ENCODE measurements at places on chromosomes 11 and 22.

- DNase-seq: no peak
Observed at GRCh38 chr11:83572581-83573496, 286.7 kb upstream of the CCDC90B start.

DNA sequence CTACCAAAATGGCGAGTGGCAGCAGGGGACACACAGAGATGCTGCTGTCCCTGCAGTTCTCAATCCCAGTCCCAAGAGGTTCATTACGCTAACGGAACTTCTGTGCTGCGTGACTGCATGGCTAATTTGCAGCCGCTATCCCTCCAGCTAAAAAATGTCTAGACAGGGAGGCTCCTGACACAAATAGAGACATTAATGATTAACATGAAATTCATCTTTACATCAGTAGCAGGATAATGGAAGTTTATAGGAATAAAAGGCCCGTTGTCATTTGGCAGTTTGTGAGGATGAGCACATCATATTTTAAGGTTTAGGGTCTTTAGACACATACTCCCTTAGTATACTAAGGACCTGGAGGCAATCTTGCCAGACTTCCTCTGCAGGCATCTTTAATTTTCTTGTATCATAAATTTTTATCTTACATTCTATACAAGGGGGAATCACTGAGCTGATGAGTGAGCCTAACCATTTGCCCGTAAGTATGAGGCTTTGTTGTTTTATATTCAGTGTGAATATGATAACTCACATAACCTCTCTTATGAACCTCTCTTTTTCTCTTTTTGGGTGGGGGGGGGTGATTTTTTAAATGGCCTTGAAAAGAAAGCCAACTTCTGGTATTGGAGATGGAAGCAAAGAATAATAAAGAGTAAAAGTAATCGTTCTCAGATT, 99.8 kb upstream of the OR9G4 start:
- no peak for DNase-seq

- no peak for DNase-seq
Observed at GRCh38 chr11:78737891-78738290, 163.2 kb upstream of the NARS2 start.

DNA sequence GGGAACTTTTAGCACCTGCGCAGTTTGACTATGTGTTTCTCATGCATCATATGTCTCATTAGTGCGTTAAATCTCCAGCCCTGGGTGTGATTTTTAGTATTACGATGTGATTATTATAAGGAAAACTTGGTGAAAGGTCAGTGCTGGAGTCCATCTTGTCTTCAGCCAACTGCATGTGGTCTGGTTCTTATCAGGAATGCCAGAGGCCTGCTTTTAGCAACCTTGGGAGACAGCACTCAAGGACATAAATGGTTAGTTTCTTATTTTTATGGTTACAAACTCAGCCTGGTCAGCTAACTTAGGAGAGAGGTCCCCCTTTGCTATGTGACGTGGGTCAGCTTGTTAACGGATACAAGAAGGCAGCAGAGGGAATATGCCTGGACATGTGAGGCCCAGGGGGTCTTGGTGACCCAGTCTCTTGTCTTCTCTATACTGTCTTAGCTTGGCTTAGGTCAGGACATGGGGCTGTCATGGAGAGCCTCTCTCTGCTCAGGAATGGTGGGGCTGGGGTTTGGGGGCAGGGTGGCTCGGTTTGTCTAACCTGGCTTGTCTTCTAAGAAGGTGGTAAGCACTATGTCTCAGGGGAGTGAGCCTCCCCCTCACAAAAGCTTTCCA, 21.5 kb downstream of the KCTD21 start:
- no peak for DNase-seq

DNA sequence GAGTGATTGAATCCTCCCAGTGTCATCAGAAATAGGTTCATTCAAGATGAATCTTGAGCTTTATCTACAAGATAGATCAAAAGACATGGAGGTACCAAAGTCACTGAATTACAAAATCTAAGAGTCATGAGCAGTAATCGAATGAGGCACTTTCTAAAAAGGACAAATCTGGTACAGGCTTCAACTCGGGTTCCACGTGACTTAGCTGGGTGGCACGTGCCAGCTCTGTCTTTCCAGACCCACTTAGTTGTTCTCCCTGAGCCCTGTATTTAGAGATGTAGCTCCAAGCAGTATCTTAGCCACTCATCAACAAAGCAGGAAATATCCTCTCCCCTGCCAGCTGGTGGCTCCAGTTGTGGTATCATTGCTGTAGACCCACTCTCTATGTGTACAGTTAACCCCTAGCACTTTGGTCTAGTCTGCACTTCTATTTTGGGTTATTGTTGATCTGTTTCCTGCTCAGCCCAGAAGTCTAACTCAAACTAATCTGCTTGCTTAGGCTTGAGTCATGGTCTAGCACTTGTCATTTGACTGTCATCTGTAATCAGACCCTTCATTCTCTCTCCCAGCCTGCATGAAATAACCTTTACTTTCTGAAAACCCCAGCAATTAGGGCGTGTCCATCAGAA, 528.7 kb downstream of the ETS1 start:
- DNase-seq: no peak

- DNase-seq: no peak
Observed at GRCh38 chr11:111707039-111707690, 59.0 kb downstream of the PPP2R1B start.

DNA sequence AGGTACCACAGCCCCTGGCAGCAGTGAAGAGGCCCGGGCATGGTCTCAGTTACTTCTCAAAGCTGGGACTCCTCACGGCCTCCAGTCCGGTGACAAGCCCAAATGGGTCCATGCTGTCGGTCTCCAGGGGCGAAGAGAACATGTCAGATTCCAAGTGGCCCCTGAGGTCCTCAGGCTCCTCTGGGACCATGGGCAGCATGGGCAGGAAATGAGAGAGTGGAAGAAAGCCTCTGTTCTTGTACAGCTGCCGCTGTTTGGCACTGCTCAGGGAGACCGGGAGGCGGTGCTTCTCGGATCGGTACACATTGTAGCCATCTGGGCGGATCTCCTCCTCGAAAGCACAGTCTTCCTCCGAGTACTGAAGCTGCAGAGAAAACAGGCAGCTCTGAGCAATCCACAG, 4.6 kb downstream of the FGF19 start:
- DNase-seq: peak; percentile 70

DNA sequence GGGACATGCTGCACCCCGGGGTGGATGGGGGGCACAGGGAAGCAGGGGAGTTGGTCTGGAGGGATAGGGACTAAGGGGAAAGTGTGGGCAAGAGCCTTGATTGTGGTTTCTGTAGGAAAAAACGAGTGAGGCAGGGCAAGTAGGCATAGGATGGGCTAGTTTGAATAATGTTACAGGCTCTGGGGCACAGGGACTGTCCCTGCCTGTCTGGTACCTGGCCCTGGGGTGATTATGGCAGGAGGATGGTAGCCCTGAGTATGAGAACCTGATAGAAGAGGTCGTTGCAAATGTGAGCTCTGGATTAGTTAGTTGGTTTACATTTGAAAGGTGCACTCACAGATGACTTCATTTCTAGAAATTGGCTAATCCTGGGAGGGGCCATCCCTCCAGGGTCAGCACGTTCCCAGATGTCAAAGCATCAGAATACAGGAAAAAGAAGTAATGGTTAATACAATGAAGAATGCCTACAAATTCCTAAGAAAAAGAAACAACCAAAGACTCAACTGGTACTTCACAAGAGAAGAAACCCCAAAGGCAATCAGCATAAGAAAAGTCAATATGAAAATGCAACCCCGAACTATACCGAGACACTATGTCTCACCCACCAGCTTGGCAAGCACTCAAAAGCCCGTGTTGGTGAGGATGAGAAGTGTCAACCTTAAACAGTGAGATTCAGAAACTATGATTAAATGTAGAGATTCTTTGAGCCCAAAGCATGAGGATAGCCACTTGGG, 11.3 kb upstream of the SMIM38 start:
- DNase-seq: no peak

DNA sequence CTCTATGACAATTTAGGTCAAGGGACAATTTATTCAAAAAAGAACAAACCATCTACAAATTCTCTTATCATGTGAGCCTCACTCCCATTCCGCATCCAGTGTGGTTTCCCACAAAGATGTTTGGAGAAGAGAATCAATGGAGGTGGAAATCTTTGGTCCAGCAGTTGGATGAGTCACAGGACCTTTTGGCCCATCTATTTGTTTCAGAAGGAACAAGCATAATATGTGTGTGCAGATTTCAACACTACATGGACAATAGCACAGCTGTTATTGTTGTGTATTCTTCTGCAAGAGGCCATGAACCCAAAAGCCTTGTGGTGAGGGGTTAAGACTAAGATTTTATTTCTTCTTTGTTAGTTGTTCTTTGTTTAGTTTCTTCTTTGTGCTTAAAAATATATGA, 61.6 kb downstream of the OR10A6 start:
- no peak for DNase-seq

GRCh38 chr11:3983101-3983500, 111.5 kb upstream of the RRM1 start:
- DNase-seq: no peak

DNA sequence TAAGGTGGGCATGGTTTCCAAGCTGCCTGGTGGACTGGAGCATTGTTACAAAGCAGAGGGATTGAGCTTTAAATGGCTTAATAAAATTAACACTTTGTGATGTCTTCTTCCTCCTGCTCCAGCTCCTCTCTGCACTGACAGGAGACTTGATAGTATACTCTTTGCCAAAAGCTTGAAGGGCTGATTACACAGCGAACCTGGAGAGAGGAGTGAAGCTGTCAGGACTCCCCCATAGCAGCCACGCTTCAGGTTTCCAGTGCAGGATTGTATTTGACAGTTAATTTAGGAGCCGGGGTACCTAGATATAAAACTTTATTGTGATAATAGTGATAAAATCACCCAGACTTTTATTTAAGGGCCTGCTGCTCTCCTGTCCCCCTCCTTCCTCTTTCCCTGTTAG, 50.0 kb downstream of the TRIM44 start:
- DNase-seq: no peak

DNA sequence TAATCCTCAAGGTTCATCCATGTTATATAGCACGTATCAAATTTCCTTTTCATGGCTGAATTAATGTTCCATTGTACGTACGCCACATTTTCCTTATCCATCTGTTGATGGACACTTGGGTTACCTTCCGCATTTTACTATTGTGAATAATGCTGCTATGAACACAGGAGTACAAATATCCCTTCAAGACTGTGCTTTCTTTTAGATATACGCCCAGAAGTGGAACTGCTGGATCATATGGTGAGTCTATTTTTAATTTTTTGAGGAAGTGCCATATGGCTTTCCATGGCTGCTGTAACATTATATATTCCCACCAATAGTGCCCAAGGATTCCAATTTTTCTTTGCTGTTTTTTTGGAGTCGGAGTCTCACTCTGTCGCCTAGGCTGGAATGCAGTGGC, 6.0 kb downstream of the MRPL40 start:
- DNase-seq: no peak

DNA sequence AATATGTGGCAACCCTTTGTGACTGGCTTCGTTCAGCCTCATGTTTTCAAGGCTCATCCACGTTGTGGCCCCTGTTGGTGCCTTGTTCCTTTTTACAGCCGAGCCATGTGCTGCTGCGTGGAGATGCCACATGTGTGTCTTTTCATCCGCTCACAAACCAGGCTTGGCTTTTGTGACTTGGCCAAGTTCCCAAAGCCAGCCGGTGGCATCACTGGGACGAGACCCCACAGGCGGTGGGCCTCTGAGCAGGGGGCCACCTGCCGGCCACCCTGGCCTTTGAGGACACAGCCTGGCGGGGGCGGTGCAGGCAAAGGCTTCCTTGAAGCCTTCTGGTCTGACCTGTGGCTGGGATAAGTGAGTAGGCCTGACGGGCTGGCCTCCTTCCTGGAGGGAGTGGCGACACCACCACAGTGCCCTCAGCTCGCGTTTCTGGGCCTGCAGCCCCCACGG, 10.5 kb downstream of the GRK2 start:
- peak; percentile 72 for DNase-seq

DNA sequence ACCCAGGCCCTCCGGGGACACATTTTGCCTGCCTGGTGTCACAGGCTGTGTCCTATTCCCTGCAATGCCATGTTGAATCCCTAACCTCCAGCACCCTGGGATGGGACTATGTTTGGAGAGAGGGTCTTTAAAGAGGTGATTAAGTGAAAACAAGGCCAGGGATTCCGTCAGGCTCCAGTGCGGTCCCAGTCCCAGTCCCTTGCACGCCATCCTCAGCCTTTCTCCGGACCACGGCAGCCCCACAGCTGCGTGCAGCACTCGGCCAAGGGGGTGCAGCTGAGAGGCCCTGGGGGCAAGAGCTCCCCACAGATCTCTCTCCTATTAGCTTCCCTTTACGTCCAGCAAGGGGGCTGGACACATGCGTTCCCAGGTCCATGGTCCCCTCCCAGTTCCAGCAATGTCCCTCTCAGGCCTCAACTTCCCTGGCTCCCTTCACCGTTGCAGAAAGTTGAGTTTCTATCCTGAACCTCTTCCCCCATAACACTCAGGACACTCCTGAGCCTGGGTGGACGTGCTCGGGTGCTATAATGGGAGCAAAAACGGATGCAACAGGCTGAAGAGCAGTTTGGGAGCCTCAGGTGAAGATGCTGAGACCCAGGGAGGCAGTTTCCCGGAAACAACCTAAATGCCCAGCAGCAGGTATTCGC, 1422.7 kb downstream of the BRD1 start:
- DNase-seq: no peak

DNA sequence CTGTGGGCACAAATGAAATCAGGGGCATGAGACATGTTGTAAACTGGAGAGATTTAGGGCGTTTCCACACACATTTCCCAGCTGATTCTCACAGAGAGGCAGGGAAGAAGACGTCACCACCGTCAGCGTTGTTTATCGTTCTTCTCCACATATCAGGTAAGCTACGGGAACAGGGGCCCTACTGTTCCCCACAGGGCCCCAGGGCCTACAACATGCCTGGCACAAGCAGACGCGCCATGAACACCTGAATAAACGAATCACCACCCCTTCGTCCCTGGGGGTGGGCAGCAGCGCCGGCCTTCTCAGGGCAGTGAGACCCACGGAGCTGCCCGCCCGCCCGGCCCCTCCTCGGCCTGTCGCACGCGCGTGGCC, 342 bp downstream of the EFCAB6 start:
- peak; percentile 45 for DNase-seq

- DNase-seq: no peak
Observed at GRCh38 chr11:109123816-109124787, 297.9 kb upstream of the C11orf87 start.

GRCh38 chr22:48199667-48200066, 1437.2 kb downstream of the TBC1D22A start:
- DNase-seq: no peak

- DNase-seq: no peak
Observed at GRCh38 chr22:30946354-30946753, 22.2 kb downstream of the MORC2 start.

DNA sequence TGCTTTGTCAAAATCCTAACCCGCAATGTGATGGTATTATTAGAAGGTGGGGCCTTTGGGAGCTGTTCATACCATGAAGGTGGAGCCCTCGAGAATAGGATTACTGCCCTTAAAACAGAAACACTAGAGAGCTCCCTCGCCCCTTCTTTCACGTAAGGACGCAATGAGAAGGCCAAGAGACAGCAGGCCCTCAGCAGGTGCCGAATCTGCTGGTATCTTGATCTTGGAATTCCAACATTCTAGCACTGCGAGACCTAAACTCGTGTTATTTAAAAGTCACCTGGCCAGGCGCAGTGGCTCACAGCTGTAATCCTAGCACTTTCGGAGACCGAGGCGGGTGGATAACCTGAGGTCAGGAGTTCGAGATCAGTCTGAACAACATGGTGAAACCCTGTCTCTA, 33.1 kb downstream of the LARGE1 start:
- no peak for DNase-seq

All from Karpas-422 (cell line).